ENCODE measurements at places on chromosomes 11 and 22.

GRCh38 chr11:80727315-80727714 lies 1286.5 kb upstream of the TENM4 start:
- no peak for DNase-seq

DNA sequence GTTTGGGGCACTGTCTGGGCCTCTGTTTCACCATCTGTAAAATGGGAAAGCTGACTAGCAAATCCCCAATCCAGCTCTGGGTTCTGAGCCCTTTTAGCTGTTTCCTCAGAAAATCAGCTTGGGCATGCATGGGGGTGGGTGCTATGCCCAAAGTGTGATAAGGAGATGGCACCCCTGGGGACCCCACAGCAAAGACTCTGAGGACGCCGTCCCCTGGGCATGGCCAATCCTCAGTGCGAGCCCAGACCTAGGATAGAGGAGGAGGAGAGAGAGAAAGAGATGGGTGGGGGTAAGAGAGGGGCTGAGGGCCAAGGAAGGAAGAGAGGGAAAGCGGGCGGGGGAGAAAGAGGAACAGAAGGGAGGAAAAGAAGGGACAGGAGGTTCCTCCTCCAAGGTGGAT lies 31.8 kb downstream of the TPBGL start:
- no peak for DNase-seq

- peak; percentile 93 for DNase-seq
Measured at GRCh38 chr22:37608477-37609239, at the start of gene GGA1. Gene GGA1, plus strand, starts transcription at chr22:37608834. Its CDS starts 27 bp downstream, at chr22:37608861.

- DNase-seq, result no peak
Measured at GRCh38 chr11:88303037-88303436, 34.5 kb downstream of the CTSC start.

DNA sequence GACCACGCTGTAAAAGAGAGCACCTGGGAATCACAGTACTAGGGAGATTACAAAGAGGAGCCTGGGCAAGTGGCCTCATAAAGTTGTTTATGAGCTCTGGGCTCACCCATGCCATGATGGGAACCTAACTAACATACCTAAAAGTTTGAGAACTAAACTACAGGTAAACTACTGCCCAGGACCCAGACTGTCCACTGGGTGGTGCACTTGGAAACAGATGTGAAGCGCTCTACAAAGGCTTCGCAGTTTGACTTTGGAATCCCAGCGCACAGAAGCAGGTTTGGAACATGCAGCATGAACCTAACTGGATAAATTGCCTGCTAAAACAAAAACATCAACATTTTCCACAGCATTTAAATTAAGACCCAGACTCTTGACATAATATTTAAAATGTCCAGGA lies 418.6 kb downstream of the FAM181B start:
- no peak for DNase-seq

DNA sequence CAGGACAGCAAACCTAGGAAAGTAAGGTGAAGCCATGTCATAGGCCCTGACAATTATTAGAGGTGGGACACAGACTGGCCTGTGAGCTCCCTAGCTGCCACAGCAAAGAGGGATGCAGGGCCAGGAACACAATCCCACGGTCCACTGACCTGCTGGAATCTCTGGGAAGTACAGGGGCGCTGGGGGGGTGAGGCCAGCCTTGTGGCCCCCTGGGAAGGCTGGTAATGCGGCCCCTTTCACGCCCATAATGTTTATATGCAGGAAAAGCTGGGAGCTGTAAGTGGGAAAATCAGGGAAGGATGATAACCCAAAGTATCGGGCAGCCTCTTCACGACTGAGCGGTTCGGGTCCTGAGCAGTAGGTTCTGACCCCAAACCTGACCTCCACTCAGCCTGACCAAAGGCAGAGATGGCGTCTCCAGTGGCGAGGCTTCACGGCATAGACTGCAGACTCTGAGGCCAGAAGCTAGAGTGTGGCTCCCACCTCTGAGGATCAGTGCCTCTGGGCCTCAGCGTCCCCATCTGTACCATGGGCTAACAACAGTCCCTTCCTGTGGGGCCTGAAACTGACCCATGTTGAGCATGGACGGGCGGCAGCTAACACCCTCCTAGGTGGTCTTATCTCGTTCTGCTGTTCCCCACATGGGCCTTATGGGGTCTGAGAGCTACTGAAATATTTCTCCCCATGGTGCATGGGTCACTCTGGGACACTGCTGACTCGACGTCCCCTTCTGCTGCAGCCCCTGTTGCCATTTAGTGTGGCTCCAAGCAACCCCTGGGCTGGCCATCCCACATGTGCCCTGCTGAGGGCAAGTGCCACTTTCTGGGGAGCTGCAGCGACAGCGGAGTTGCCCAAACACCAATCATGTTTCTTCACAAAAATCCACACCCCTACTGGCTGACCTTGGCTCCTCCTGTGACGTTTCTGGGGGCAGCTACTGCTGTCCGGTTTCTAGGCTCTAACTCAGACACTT lies 101.8 kb downstream of the PHF21B start:
- no peak for DNase-seq

DNA sequence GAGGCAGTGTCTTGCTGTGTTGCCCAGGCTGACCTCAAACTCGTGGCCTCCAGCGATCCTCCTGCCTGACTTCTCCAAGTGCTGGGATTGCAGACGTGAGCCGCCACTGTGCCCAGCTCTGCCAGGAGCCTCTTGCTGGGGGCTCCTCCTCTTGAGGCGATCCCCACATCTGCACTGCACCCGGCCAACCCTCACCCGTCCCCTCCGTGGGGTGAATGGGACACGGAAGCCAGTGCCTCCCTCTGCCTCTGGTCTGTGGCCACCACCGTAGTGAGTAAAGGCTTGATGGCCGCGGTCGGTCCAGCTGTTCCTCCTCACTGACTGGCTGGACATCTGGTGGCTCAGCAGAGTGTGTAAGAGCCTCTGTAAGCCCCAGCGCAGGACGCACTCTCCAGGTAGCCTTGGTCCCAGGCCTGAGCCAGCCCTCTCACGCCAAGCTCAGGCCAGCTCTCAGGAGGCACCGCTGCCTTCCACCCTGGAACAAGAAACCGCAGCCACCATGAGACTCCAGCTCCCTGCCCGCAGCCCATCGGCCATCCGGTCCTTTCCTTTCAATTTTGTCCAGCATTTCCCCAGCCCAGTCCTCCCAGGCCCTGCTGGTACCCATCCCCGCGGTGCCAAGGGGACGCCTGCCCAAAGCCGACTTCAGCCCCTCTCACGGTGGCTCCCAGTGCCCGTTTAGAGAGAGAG lies 100.3 kb downstream of the BRD1 start:
- DNase-seq, result no peak

GRCh38 chr22:19522881-19523239 lies 1.4 kb downstream of the CLDN5 start:
- DNase-seq, result no peak

DNA sequence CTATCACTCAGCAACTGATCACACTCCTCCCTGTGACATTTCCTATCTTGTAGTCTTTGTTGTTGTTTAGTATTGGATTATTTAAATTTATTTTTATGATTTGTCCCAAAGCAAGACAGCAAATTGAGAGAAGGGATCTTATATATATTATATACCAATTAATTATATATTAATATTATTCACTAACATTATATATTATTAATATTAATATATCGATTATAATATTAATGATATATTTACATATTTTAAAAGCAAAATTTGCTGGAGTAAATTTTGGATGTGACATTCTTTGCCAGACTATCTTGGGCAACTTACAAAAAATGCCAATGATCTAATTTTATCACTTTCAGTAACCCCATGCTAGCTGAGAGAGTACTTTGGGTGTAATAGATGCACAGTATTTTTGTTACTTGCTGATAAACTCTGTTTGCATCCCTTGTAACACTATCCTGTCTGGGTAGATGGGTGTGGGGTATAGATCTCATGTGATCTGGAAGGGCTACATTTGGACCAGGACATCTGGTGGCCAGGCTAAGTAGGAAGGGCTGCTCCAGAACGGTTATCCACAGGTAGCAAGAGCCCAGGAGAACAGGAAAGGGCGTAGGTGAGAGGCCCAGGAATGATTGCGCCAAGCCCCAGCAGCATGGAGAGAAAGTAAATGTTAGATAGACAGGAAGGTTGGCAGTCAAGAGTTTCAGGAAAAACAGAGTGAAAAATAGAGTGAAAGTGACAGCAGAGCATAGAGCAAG lies 608.6 kb upstream of the KIRREL3 start:
- no peak for DNase-seq

DNA sequence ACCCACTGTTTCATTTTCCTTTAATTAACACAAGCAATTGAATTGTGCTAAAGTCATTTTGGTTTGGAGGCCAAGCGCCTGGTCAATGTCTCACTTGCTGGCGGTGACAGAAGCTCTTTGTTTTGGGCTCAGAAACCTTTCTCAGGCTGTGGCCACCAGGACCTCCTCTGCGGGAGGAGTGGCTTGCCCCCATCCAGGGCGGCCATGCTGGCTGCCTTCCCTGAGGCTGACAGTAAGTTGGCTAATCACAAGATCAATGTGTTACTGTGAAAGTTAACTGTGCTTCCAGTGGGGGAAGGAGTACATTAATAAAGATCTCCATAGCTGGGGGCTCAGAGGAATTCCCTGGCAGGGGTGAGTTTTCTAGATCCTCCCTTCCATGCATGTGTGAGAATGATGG lies 1074.5 kb downstream of the NTM start:
- DNase-seq, result no peak

GRCh38 chr11:14750911-14751310 lies 107.3 kb downstream of the PDE3B start:
- no peak for DNase-seq

DNA sequence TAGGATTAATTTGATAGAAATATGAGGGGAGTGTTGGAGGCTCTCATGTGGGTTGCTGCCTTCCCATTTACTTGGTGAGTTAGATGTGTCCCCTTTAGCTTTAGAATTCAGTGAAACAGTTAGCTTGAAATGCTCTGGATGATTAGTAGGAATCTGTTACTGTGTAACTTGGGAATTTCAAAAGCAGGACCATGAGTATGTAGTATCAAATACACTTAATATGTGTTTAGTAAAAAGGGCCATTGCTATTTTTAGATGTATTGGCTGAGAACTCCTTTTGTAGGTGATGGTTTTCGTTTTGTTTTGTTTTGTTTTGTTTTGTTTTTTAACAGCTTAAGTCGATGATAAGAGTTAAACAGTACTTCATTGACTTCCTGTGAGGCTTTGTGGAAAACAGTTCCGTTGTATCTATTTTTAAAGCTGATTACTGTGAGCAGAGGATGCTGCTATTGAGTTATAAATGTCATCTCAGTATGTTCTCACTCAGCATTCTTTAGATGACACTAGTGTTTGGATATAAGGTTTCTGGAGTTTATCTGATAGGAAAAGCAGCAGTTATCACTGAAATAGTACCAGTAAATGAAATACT lies 53.5 kb downstream of the MCAM start:
- no peak for DNase-seq

GRCh38 chr11:5922749-5923426 lies 19.2 kb upstream of the OR56A3 start:
- no peak for DNase-seq

DNA sequence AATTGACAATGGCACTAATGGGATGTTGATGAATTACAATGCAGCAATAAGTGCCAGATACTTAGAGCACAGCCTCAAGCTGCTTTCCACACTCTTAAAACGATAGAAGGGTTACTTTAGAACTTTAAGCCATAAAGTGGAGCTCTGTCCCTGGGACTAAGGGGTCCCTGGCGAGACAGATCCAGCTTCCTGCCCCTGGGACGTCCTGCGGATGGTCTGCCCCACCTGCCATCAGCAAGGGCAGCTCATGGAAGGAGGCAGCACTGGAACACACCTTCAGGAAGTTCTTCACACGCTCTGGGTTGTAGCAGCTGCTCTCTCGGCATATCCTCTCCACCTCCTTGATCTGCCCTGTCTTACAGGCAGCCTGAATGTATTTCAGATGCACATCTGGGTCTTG lies 45.1 kb upstream of the SLC25A1 start:
- DNase-seq, result no peak

DNA sequence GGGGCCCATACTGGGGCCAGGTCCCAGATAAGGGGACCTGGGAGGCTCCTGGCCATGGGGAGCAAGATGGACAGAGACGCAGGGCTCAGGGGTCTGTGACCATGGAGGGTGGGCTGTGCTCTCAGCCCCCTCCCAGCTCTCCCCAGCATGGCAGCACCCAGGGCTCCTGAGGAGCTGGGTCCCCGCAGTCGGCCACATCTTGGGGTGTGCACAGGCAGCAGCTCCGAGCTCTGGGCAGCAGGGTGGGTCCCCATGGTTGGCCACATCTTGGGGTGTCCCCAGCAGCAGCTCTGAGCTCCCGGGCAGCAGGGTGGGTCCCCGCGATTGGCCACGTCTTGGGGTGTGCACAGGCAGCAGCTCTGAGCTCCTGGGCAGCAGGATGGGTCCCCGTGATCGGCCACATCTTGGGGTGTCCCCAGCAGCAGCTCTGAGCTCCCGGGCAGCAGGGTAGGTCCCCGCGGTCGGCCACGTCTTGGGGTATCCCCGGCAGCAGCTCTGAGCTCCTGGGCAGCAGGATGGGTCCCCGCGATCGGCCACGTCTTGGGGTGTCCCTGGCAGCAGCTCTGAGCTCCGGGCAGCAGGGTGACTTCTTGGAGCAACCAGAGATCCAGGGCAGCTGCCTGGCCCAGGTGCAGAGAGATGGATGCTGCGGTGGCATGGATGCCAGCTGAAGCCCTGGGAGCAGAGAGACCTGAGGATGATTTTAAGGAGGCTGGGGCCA lies 18.3 kb upstream of the MUC5B start:
- no peak for DNase-seq

- DNase-seq, result no peak
Measured at GRCh38 chr22:38203090-38203810, 1.5 kb downstream of the MAFF start.

- no peak for DNase-seq
Measured at GRCh38 chr11:71176812-71177211, 75.6 kb downstream of the SHANK2 start.

DNA sequence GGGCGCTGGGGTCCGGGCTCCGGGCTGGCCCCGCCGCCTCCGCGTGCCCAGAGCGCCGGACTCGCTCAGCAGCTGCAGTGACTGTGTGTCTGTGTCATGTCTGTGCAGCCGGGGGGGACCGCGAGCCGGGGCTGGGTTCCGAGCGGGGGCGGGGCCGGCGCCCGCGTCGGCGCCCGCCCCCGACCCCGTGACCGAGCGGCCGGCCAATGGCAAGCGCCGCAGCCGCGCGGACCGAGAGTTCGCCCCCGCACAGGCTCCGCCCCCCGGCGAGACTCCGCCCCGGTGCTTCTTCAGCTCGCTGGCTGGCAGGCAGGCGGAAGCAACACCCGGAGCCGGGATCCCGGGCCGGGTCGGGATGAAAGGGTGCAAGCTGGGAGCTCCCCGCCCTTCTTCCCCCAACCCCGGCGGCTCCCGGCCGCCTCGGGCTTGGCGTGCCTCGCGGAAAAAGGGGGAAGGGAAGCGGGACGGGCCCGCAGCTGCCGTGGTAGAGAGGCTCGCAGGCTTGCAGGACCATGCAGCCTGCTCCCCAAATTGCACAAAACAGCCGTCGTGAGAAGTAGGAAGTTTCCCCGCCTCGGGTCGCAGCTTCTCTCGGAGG lies 750 bp upstream of the LARGE1 start:
- peak; percentile 56 for DNase-seq
